ENCODE measurements at places on chromosomes 3 and 15.

DNA sequence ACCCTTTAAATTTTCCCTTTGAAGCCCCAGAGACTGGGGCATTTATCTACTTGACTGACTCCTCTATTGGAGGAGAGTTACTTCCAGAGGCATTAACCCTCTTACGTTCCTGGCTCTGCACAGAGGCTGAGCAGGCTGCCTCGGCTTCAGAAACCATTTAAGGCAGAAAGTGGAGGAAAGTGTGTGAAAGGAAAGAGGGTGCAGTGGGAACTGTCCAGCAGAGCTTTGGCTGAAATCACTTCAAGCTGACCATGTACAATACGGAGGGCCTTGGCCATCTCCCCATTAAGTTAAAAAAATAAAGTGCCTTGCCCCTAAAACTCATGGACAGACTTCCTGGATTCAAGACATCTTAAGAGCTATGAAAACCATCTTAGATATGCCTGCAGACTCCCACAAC lies 238.7 kb downstream of the SV2B start:
- DNase-seq = peak; percentile 69

GRCh38 chr15:47194718-47195117 lies 522.6 kb upstream of the SEMA6D start:
- peak; percentile 47 for DNase-seq

DNA sequence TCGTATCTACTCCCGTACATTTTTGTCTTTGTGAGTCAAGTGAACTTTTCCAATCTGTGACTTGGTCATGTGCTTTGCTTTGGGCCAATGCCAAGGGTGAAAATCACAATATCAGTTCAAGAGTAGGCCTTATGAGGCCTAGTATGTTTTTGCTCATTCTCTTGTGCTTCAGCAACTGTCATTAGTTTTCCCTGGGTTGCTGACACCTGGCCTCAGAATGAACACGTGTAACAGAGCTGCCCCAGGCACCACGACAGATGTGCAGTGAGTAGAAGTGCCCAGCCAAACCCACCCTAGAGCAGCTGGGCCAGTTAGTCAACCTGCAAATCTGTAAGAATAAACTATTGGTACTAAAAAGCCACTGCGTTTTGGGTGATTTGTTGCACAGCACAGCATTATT lies 460.3 kb upstream of the WNT5A start:
- no peak for DNase-seq

DNA sequence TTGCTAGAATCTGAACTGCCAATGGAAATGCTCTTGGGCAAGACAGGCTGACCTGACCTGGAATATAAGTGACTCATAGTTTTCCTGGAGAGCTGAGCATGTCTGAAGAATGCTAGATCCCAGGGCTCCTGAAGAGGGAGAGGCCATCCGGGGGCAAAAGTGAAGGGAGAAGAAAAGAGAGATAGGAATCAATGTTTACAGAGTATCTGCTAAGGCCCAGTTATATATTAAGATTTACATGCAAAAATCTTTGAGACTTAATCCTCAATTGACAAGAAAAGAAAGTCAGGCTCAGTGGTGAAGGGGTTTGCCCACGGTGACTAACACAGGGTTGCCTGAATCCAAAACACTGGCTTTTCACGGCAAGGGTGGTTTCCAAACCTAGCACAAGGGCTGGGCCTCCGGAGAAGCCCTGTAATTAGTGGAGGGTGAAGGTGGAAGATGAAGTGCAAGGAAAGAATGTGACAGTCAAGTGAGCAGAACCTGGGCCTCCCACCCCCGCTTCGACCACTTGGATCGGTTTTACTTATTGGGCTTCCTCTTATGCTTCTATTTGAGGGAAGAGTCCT lies 91.7 kb upstream of the FGF12 start:
- peak; percentile 68 for DNase-seq

- no peak for DNase-seq
These were observed 44.5 kb downstream of the GOLGA6L2 start for GRCh38 chr15:23402544-23402943.

DNA sequence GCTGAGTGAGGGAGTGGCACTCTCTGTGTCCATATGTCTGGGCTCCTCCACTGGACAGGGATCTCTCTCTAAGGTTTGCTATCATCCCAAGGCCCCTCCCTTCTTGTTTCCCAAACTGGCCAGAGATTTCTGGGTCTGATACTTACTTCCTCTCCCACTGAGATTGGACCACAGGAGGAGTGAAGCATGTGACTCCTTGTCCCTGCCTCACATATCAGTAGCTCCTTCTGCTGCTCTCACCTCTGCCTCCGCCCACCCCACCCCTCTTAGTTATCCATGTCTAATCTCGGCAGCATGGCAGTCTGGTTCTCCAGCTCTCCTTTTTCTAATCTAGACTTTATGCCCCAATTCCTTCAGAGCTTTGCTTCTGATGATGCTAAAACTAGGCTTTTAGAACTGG lies 223.1 kb downstream of the RPLP1 start:
- no peak for DNase-seq

- no peak for DNase-seq
These were observed 86.5 kb downstream of the B3GNT5 start for GRCh38 chr3:183339461-183340086.

- no peak for DNase-seq
These were observed 156.9 kb upstream of the EIF1B start for GRCh38 chr3:40152482-40153133.

GRCh38 chr15:22780267-22780666 lies 6.2 kb upstream of the NIPA1 start:
- DNase-seq = no peak

- no peak for DNase-seq
These were observed 124.8 kb upstream of the ATP11B start for GRCh38 chr3:182668541-182668940.

DNA sequence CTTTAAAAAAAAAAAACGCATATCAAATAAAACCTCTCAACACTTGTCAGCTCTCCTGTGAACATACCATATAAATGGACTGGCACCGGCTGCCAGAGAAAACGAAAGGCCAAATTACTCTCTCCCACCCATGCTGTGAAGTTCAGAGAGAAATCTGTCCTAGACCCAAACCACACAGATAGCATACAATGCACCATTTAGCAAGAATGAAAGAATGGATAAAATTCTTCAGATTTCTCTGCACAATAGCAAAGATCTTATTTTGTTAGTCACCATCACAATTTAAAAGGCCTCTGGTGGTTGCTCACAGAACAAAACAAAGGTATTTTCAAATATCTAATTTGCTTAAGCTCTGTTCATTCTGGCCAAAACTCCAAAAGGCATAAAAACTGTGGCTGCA lies 93.9 kb upstream of the BHLHE40 start:
- no peak for DNase-seq

DNA sequence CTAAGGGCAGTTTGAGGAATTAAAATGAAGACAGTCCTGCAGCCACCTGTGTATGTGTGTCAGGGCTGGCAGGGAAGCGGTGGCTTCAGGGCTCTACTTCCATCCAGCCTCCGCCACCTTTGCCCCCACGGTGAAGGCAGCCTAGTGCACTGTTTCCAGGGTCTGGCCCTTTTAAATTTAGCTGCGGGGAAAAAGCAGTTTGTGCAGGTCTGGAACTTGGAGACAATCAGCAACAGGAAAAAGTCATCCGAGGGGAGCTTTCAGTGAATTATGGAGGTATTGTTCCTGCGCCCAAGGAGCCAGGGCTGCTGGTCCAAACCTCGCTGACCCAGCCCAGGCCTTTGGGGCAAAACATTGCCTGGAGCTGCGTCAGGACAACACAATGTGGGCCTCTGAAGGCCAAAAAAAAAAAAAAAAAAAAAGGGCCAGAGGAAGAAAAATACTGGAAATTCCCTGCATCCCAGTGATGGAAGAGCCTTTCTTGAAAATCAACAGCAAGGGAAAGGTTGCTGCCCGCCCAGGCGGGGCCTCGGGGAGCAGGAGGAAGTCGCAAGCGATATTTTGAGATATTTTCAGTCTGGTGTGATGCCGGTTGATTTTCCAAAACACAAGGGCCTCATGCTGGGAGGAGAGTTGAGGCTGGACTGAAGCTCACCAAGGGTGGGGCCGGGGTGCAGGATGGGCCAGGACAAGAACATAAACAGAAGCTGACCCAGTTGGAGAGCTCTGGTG lies 25.5 kb upstream of the FGD5 start:
- no peak for DNase-seq

DNA sequence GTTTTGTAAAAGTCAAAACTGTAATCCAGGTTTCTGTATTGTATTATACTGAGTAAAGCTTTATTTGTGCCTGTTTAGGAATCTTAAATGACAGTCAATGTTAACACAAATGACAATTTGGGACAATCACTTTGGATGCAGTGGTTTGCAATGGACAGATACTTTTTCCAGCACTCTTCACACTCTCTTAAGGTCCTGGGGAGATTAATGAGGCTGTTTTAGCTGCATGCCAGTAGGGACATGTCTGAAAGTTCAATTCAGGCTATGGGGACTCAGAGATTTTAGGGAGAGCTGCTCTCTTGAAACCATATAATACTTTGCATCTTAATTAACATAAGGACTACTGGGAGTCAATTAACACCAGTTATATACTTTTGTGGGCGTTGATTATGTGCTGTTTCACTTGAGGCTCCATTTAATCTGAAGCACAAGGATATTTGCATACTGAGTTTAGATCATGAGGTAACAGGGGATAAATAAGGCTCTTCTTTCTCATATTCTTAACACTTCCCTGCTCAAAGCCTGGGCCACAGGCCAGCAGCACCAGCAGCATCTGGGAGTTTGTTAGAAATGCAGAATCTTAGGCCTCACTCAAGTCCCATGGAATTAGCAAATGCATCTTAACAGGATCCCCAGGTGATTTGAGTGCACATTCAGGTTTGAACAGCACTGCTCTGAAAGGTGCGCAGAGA lies 972.8 kb downstream of the PLOD2 start:
- no peak for DNase-seq

DNA sequence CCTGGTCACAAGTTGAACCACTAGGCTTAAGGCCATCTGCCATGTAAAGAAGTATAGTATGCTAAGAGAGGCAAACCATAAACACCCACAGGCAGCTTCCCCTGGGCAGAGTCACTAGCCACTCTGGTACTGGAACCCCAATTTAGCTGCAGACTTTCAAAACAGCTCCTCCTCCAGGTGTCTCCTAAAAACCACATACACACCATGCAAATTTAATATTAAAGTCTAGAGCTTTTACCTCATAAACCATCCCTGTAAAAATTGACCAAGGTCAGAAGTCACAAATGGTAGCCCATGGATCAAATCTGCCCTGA lies 99.1 kb upstream of the STT3B start:
- DNase-seq = no peak

DNA sequence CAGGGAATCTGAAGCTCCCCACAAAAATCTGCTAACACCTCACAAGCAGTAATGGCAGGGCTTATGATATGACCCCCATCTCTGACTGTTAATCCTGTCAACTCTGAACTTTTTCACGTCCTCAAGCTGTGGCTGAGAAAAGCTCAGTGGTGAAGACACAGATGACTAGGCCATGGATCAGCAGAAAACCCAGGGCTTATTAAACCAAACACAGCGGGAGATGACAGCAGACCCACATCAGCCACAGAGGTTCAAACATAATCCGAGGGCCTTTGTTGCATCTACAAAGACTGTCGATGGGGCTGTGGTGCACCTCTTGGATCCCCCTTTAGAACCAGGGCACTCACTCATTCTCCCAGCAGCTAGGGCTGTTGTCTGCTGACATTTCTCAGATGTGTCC lies 50.4 kb downstream of the GLB1 start:
- DNase-seq = no peak

DNA sequence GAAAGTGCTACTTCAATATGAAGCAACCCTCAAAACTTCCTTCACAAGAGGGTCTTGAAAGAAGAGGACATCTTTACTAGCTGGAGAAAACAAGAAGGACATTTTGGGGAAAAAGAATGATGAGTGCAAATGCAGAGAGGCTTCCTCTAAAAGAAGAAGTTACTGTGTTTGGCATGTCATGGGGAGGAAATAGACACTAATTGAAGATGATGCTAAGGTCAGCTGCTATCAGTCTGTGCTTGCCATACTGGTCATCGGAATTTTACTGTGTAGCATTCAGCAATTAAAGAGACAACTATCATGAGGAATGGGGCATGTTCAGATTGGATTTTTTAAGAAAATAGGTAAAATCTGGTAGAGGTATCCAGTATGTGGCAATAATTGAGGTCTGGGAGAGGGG lies 60.0 kb downstream of the THRB start:
- DNase-seq = no peak

DNA sequence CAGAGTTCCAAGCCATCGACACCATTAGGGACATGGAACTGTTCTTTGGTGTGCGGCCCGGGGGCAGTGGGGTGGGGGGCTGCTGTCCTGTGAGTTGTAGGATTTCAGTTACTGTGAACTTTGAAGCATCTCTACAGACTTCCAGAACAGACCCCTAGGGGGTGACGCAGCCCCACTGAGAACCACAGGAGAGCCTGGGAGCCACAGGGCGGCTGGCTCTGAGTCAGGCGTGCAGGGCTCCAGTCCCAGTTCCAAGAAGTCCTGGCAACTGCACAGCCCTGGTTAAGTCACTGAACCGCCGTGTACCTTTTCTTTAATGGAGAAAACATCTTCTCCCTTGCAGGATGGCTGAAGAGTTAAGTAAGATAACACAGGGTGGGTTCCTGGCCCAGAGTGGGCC lies 23.5 kb upstream of the LRTM1 start:
- DNase-seq = peak; percentile 86

DNA sequence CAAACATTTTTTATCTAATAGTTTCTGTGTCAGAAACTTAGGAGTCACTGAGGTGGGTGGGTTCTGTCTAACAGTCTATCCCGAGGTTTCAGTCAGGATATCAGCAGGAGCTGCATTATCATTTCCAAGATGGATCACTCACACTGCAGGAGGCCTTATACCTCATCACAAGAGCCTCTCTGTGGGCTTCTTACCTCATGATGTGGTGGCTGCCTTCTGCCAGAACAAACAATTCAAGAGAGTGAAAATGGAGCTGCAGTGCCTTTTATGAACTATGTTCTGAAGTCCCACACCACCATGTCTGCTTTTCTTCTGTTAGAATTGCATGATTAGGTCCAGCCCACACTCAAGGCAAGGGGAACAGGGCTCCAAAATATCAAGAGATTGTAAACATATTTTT lies 27.9 kb downstream of the RFX7 start:
- no peak for DNase-seq

DNA sequence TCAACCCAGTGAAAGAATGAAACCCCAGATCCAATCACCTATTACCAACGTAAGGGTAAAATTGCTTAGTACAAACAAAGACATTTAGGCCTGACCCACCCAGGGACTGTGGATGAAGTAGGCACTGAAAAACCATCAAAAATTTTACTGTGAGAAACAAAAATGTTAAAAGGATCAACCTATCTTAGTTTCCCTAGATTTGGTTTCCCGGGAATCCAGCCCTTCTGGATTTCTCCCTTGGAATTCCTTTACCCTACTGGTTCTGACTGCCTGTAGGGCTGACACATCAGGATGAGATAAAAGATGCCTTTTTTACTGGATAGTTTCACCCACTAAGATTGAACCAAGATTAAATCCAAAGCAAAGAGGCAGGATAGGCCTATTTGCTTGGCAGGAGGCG lies 102.7 kb downstream of the SCAPER start:
- no peak for DNase-seq

GRCh38 chr3:52939600-52939999 lies 42.3 kb upstream of the STIMATE start:
- DNase-seq = no peak

- DNase-seq = no peak
These were observed 485.4 kb downstream of the CNTN6 start for GRCh38 chr3:1578124-1578806.

GRCh38 chr15:71853543-71853942 lies 43.2 kb downstream of the NR2E3 start:
- DNase-seq = no peak
